ENCODE measurements at places on chromosomes 3 and 15. TPM values are rescaled to one million over a fixed set of nuclear protein-coding genes. Genes with fewer than 3 reads are reported as not detected.

- H3K4me1 ChIP-seq = no peaks in the 10 kb centered on the region
- no peaks in the 10 kb centered on the region for H3K36me3 ChIP-seq
- no peak overlapping the region for H3K4me3 ChIP-seq
- no peak for DNase-seq
- no peak overlapping the region for H3K27ac ChIP-seq
These were observed 10.2 kb upstream of the LACTB start for GRCh38 chr15:63111481-63111880.

DNA sequence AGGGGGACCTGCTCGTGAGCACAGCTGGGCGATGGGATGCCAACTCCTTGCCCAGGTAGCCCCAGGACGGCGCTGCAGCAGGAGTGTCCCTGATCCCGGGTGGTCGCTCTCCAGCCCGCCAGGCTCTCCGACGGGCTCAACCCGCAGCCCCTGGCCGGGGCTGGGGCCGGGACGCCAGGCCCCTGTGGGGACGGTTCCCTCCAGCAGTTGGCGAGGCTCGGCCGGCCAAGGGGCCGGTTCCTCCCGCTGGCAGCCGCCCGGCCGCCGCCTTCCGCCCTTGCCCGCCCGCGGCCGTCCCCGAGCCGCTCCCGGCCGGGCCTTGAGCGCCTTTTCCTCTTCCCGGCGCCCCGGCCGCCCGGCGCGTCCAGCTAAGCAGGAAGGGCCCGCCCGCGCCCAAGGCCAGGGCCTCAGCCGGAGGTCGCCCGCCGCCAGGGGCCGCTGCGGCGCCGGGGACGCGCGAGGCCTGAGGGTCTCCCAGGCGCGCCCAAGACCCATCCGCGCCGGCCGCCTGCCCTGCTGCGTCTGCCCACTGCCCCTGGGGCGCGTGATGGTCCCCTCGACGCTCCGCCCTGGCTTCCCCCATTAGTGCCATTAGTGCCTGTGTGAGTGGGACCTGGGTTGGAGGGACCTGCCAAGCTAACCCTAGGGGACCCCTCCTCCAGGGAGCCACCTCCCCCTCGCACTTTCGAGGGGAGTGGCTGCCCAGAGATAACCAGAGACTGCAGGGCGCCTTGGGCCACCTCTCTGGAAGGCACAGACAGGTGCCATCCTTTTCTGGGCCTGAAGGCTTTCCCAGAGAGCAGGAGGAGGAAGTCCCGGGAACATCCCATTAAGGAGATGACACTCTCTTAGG lies 106.4 kb downstream of the FBLN2 start:
- no peak overlapping the region for H3K27ac ChIP-seq
- H3K4me1 ChIP-seq = no peaks in the 10 kb centered on the region
- H3K4me3 ChIP-seq = no peak overlapping the region
- no peaks in the 10 kb centered on the region for H3K36me3 ChIP-seq
- no peaks in the 10 kb centered on the region for H3K27me3 ChIP-seq
- peak; percentile 57 for DNase-seq

DNA sequence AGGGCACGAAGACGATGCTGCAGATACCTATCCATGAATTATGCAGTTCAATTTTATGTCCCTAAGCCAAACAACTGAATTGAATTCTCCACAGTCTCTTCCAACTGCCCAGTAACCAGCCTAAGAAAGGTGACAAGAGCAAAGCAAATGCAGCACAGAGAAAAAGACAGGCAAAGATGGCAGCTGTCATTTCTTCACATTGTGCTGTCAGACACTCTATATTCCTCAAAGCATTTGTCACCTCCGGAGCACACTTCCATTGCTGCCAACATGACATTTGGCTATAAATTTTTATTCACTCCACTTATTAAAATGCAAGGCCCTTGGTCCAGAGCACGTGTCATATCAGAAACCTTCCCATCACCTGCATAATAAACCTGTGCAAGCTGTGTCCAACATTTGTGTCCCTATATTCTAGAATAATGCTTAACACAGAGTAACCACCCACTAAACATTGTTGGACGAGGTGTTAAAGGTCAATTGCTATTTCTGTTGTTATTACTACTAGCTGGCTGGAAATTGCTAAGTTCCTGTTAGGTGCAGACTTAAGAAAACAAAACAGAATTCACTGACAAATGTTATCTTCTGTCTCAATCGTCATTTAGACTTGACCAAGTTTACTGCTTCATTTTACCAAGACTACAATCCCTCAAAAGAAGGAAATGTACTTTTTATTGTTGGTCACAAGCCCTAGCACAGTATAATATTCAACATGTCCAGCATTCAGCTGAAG lies 89.7 kb downstream of the MAGI1 start:
- DNase-seq = no peak
- peaks cover 15% of the 10 kb centered on the region for H3K4me1 ChIP-seq
- no peaks in the 10 kb centered on the region for H3K36me3 ChIP-seq

Gene SLC28A1
- not detected for polyA plus RNA-seq

DNA sequence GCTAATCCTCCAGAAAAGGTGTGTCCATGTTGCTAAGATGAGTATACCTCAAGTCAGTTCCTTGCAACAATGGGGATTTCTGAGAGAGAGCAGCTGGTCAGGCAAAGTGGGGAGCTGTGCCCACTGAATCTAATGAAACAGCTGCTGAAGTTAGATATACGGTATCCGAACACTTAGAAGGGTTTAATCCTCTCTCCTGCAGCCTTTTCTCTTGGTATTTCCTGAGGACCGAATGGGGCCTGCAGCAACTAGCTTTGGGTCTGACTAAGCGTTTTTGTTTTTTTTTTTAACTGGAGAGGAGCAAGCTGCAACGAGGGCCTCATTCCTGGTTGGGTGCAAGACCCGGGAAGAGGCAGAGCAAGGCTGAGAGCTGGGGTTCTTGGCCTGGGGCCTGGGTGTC lies 37.6 kb upstream of the BNC1 start:
- no peaks in the 10 kb centered on the region for H3K27me3 ChIP-seq
- H3K36me3 ChIP-seq = no peaks in the 10 kb centered on the region
- no peak for DNase-seq

Gene SNRPA1
- 30.8 TPM for polyA plus RNA-seq

Gene ACSBG1
- 0.45 TPM for polyA plus RNA-seq

DNA sequence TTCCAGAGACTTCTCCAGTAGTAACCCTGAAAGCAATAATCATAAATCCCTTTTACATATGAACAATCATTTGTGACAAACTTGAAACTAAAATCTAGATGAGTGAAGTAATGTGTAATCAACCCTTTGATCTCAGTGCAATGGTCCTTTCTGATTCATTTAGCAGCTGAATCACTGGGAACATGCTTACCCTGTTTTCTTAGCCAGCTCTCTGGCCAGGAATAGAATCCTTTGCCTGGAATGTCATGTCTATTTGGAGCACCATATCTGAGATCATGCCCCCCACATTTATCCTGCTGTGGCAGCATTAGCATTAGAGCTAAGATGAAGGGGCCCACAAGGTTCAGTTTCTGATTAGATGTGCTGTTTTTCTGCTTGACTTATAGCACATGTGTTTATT lies 309.8 kb downstream of the OXSM start:
- DNase-seq = no peak
- H3K4me3 ChIP-seq = no peak overlapping the region
- no peaks in the 10 kb centered on the region for H3K27me3 ChIP-seq
- H3K27ac ChIP-seq = no peak overlapping the region

- no peak overlapping the region for H3K4me3 ChIP-seq
- H3K27ac ChIP-seq = no peak overlapping the region
- H3K4me1 ChIP-seq = no peaks in the 10 kb centered on the region
- H3K27me3 ChIP-seq = no peaks in the 10 kb centered on the region
These were observed 44.5 kb downstream of the CCR1 start for GRCh38 chr3:46163556-46164041.

Gene FETUB
- not detected for polyA plus RNA-seq
